Fibroblast of skin of back (primary cell): ENCODE measurements at places on chromosomes 3 and 15.

DNA sequence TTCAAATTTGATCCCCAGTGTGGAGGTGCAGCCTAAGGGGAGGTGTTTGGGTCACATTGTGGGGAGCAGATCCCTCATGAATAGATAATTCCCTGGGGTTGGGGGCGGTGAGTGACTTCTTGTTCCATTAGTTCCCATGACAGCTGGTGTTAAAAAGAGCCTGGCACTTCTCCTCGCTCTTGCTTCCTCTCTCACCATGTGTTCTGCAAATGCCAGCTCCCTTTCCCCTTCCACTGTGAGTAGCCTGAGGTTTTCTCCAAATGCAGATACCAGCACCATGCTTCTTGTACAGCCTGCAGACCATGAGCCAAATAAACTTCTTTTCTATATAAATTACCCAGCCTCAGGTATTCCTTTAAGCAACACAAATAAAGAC, 23.1 kb downstream of the RIOX2 start:
- no peak for DNase-seq

GRCh38 chr3:148092624-148093347, 604.9 kb upstream of the AGTR1 start:
- no peak for DNase-seq

- peak; percentile 54 for DNase-seq
These were observed 44.8 kb upstream of the RPS17 start for GRCh38 chr15:82585072-82585471.

- peak; percentile 16 for DNase-seq
These were observed 180.1 kb upstream of the PRICKLE2 start for GRCh38 chr3:64405211-64405835.

DNA sequence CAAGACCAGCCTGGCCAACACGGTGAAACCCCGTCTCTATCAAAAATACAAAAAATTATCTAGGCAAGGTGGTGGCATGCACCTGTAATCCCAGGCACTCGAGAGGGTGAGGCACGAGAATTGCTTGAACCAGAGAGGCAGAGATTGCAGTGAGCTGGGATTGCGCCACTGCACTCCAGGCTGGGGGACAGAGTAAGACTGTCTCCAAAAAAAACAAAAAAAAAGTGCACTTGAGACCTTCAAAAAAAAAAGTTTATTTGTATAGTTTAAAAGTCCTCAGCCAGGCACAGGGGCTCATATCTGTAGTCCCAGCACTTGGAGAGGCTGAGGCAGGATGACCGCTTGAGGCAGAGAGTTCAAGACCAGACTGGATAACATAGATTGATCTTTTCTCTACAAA, 2.1 kb downstream of the PBRM1 start:
- DNase-seq = no peak
